ENCODE measurements at places on chromosomes 11 and 22. TPM values are rescaled to one million over a fixed set of nuclear protein-coding genes. Genes with fewer than 3 reads are reported as not detected.

DNA sequence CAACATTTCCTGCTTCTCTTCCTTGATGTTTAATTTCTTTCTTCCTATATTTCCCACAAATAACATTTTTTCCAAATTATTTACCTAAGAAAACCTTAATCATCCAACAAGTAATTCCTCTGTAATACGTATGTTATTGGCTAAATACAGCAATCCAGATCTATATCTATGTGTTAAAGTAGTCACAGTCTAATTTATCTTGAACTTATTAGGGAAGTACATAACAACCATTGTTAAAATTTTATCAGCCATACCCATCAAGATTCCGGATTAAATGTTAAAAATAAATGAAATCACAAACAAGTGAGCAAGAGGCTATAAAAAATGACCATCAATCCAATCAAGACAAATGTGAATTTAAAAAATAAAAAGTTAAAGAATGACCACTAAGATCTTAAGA lies 36.5 kb downstream of the RRAS2 start:
- no peaks in the 10 kb centered on the region for H3K27me3 ChIP-seq
- DNase-seq = no peak
- peaks cover 34% of the 10 kb centered on the region for H3K4me1 ChIP-seq
- H3K27ac ChIP-seq = peak overlapping the region; percentile 43
- H3K36me3 ChIP-seq = no peaks in the 10 kb centered on the region
- H3K4me3 ChIP-seq = no peak overlapping the region

DNA sequence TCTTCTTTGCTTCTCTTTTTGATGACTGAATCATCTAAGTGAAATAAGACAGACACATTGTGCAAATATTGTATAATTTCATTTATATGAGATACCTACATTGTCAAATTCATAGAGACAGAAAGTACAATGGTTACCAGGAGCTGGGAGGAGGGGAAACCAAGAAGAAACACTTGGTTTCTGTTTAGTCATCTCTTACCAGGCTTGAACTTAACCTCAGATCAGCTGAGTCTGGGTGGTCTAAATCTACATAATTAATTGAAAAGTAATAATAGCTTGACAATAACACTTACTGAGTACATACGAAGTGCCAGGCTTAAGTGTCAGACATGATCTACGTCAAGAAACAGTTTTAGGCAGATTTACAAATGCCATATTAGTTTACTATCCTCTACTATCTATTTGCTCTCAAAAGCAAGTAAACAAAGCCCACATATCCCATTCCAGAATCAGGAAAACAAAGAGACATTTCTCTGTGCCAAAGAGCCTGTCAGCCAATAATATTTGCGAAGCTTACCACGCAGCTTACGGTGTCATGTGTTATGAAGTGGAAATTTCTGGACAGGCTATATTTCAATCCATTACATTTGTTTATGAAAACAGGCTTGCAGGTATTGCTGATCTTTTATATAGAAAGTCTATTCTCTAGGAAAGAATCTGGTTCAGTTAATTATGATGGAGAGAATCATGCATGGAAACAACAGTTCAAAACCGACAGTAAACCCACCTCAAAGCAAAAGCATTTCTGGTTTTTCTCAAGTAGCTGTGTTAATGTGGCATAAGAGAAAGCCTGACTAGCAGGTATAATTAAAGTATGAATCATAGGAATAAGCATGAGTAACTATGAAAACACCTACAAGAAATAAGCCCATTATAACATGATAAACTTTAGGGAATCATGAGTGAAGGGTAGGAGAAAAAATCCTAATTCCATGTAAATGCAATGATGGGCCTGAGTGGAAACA lies 2.7 kb upstream of the ARHGAP42 start:
- no peaks in the 10 kb centered on the region for H3K27me3 ChIP-seq
- peak; percentile 25 for DNase-seq
- H3K4me3 ChIP-seq = no peak overlapping the region
- H3K27ac ChIP-seq = no peak overlapping the region
- H3K4me1 ChIP-seq = peaks cover 17% of the 10 kb centered on the region

DNA sequence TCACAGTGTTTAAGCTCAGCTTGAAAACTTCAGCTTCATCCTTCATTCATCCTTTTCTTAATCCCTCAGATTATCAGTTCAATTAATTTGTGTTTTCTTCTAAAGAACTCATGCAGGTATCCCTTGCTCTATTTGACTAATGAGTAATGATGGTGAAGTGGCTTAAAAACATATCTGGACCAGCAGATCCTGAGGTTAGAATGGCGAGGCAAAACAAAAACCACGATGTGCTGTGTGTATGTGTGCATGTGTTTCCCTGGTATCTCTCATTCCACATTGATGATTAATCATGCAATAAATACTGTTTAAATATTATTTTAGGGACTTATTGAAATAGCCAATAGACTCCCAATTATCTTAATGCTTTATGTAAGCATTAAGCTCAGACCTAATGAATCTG lies 437.0 kb downstream of the DYNC2H1 start:
- H3K4me1 ChIP-seq = peaks cover 3% of the 10 kb centered on the region
- H3K27ac ChIP-seq = no peak overlapping the region
- no peak overlapping the region for H3K4me3 ChIP-seq
- no peaks in the 10 kb centered on the region for H3K27me3 ChIP-seq

- DNase-seq = no peak
- no peaks in the 10 kb centered on the region for H3K27me3 ChIP-seq
- no peaks in the 10 kb centered on the region for H3K4me1 ChIP-seq
- no peak overlapping the region for H3K4me3 ChIP-seq
- H3K27ac ChIP-seq = peak overlapping the region; percentile 43
Measured at GRCh38 chr11:9787981-9788521, 124.2 kb downstream of the SWAP70 start.

DNA sequence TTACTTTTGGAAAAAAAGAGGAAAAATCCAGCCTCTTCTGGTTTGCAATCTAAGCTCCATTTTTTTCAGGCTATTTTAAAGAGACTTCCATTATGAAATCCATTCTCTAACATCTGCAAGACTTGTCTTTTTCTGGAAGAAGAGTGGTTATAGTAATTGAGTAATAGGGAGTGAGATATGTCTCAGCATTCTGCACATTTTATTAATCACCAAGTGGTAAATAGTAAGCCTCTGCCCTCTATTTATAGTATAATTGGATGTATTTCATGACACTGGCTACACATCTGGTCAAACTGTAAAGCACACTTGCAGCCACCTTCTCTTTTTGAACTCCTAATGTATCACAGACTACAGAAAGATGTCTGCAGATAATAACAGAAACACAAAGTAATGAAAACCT lies 391.1 kb downstream of the ETS1 start:
- no peak overlapping the region for H3K27ac ChIP-seq
- no peaks in the 10 kb centered on the region for H3K27me3 ChIP-seq
- DNase-seq = no peak
- peaks cover 9% of the 10 kb centered on the region for H3K4me1 ChIP-seq
- H3K4me3 ChIP-seq = no peak overlapping the region

DNA sequence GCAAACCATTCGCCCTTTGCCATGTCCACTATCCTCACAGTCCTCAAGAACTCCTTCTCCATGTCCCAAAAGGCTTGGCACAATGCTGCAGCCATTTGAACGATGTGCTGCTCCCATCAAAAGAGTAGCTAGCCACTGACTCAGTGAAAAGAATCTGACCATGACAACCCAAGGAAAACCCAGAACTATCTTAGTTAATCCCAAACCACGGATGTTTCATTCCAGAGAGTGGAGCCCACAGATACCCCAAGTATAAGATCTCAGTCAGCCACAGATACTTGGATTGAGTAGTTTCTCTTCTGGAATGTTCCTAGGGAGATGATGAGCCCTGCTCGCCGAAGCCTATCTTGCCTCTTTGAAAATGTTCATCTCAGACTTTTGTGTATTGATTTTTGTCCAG lies 176.9 kb downstream of the NAV2 start:
- H3K27ac ChIP-seq = no peak overlapping the region
- H3K4me1 ChIP-seq = peaks cover 26% of the 10 kb centered on the region
- DNase-seq = no peak
- no peak overlapping the region for H3K4me3 ChIP-seq

- no peak for DNase-seq
- H3K36me3 ChIP-seq = no peaks in the 10 kb centered on the region
- no peak overlapping the region for H3K27ac ChIP-seq
- no peaks in the 10 kb centered on the region for H3K4me1 ChIP-seq
Measured at GRCh38 chr11:67664696-67665540, 9.5 kb downstream of the ALDH3B2 start.

DNA sequence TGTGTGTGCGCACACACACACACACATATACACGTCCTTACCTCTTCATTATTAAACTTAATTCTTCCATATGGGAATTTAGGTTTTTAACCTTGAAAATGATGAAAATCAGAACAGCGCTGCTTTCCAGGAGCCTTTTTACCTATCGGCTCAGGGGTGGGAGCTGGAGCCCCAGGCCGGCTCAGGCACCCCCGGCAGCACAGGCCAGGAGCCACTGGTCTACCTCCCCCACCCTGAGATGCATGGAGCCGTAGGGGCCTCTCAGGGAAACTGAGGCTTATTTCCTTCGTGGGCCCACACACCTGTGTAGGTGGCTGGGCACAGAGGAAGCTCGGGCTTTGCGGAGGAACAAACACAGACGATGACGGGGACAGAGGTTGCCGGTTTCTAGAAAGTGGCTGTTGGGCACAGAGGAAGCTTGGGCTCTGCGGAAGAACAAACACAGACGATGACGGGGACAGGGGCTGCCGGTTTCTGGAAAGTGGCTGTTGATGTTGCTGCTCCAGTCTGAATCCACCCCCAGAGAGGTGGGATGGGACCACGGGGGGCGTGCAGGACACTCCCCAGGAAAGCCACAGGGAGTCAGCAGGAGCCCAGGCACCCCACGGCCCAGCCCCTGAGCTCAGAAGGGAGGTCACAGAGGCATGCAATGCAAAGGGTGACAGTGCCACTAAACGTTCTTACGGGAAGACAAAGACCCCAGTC lies 149.4 kb downstream of the BRD1 start:
- H3K36me3 ChIP-seq = no peaks in the 10 kb centered on the region
- no peak overlapping the region for H3K27ac ChIP-seq
- H3K4me1 ChIP-seq = no peaks in the 10 kb centered on the region
- no peaks in the 10 kb centered on the region for H3K27me3 ChIP-seq
- H3K4me3 ChIP-seq = no peak overlapping the region

GRCh38 chr22:24435861-24436371 lies 8.5 kb downstream of the ADORA2A start:
- no peak overlapping the region for H3K4me3 ChIP-seq
- H3K27ac ChIP-seq = no peak overlapping the region
- H3K27me3 ChIP-seq = no peaks in the 10 kb centered on the region
- no peaks in the 10 kb centered on the region for H3K36me3 ChIP-seq
- peaks cover 9% of the 10 kb centered on the region for H3K4me1 ChIP-seq

- no peak for DNase-seq
- H3K36me3 ChIP-seq = no peaks in the 10 kb centered on the region
- H3K4me1 ChIP-seq = no peaks in the 10 kb centered on the region
- H3K4me3 ChIP-seq = no peak overlapping the region
Measured at GRCh38 chr22:44917372-44918165, 92.2 kb downstream of the PHF21B start.

- no peaks in the 10 kb centered on the region for H3K36me3 ChIP-seq
- DNase-seq = no peak
- no peak overlapping the region for H3K27ac ChIP-seq
- H3K4me1 ChIP-seq = no peaks in the 10 kb centered on the region
- H3K4me3 ChIP-seq = no peak overlapping the region
Measured at GRCh38 chr11:101053492-101053891, 76.1 kb downstream of the PGR start.

DNA sequence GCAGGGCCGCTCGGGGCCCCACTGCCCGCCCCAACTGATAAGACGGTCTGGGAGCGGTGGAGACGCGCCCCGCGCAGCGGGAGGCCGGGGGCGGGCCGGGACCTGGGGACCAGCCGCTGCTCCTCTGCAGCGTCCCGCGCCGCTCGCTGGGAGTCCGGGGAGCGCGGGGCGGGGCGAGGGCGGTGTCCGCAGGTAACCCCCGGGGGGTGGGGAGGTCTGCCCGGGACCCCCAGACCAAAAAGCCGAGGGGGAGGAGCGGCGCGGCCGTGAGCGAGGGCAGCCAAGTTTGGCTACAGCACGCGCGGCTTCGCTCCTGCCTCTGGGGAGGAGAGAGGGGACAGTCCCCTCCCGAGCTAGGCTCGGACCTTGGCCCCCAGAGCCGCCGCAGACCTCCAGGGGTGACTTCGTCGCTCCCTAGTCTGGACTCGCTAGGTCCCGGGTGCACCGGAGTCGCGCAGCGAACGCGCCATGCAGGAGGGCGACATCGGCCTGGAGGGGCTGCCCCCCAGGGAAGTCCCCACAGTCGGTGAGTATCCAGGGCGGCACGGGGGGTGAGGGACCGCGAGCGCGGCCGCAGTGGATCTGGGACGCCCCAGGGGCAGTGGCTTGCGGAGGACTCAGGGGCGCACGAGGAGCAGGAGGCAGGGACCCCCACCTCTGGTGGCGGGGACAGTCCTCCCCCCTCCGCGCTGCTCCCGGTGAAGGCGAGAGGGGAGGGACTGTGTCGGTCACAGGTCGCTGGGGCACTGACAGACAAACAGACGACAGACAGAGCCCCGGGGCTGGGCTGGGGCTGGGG lies 92.3 kb upstream of the ANO1 start:
- no peaks in the 10 kb centered on the region for H3K4me1 ChIP-seq
- peaks cover 55% of the 10 kb centered on the region for H3K27me3 ChIP-seq
- no peak overlapping the region for H3K4me3 ChIP-seq
- DNase-seq = no peak
- no peak overlapping the region for H3K27ac ChIP-seq
- no peaks in the 10 kb centered on the region for H3K36me3 ChIP-seq

DNA sequence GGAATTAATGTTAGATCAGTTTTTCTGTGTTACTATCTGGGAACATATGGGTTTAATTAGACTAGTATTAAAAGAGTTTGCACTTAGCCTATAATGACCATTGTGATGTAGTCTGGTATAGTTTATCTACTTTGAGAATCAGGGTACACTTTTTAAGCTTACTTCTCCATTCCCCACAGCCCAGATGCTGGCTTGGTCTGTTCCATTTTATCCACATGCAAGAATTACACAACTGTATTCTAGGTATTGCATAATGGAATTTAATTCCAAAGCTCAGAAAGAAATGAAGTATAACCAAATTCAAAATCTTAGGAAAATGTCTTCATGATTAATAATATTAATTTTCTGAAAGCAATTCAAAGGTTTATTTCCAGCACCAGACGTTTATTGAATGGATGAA lies 122.2 kb upstream of the PDGFD start:
- DNase-seq = no peak
- H3K27me3 ChIP-seq = no peaks in the 10 kb centered on the region
- H3K27ac ChIP-seq = no peak overlapping the region
- no peaks in the 10 kb centered on the region for H3K36me3 ChIP-seq

GRCh38 chr22:28442711-28443525 lies 236.7 kb downstream of the TTC28 start:
- H3K4me1 ChIP-seq = no peaks in the 10 kb centered on the region
- no peaks in the 10 kb centered on the region for H3K36me3 ChIP-seq
- H3K27ac ChIP-seq = no peak overlapping the region
- no peak for DNase-seq
- H3K27me3 ChIP-seq = peaks cover 52% of the 10 kb centered on the region

PARVG gene
- total RNA-seq = not detected

TSPAN18 gene
- 0.47 TPM for total RNA-seq

MMP27 gene
- not detected for total RNA-seq

CHEK2 gene
- 18.8 TPM for total RNA-seq
